ENCODE measurements at places on chromosomes 1 and 21.

GRCh38 chr1:159936273-159936904 is 9.0 kb downstream of the IGSF9 start:
- DNase-seq: peak; percentile 15

- DNase-seq: no peak
Measured at GRCh38 chr1:78919150-78919549, 87.4 kb downstream of the ADGRL4 start.

GRCh38 chr21:31678478-31678877 is 19.0 kb downstream of the SOD1 start:
- DNase-seq: no peak

DNA sequence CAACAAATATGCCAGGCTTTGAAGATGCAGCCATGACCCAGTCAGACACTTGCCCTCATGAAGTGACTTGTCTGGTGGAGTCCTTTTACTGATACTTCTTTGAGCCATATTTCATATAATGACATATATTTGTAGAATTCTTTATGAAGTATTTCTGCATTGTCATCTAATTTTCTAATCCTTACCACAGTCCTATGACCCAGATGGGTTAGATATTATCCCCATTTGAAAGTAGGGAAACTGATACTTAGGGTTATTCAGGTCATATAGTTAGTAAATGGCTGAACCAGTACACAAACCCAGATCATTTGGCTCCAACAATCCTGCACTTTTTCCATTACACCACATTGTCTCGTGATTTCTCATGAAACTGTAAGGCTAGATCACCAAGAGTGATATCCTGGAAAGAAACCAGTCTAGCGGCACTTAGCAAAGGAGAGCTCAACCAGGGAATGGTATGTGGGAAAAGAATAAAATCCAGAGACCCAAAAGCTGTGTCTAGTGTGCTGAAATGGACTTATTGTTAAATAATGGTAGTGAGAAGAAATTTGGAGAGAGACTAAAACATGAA is 49.6 kb downstream of the ZFYVE9 start:
- no peak for DNase-seq

DNA sequence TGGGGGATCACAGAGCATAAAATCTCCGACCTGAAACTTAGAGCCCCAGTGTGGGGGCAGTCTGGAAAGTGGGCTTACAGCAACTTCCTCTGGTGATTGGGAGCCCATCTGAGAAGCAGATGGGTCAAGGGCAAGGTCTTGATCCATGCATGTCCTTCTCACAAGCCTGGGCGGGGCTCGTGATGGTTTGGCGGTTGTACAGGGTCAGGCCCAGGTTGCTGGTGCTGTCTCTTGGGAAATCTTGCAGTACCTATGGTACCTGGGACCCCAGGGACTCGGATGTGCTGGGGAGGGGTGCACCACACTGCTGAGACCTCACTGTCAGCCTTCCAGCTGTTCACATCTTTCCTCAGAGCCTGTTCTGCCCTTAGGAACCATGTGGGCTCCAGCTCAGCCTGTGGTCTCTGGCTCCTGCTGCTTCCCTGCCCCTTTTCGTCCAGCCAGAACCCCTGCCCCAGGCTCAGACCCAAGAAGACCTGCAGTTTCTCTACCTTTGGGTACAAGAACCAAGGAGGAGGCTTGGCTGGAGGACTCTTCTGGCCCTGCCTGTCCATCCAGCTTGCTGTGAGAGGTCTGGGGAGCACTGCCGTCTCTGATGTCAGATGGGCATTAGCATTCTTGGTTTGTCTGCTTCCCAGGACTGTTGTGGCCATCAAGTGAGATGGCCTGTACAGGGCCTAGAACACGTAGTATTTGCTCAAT is 24.5 kb downstream of the WNT4 start:
- no peak for DNase-seq

- no peak for DNase-seq
Measured at GRCh38 chr1:111553196-111553595, 49.8 kb upstream of the ADORA3 start.

DNA sequence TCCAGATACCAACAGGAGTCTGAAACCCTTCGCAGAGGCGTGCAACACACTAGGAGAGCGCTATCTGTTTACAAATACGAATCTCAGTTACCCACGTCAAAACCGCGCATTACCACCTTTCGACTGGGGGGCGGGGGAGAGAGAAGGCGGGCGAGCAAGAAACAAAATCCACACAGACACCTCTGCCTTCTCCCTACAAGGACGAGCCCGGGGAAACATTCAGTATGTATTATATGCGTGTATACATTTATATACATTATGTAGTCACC is 722 bp downstream of the TUT4 start:
- peak; percentile 63 for DNase-seq

GRCh38 chr1:117537291-117537920 is 68.4 kb upstream of the TENT5C start:
- no peak for DNase-seq

GRCh38 chr1:199857108-199857507 is 170.4 kb upstream of the NR5A2 start:
- DNase-seq: no peak

DNA sequence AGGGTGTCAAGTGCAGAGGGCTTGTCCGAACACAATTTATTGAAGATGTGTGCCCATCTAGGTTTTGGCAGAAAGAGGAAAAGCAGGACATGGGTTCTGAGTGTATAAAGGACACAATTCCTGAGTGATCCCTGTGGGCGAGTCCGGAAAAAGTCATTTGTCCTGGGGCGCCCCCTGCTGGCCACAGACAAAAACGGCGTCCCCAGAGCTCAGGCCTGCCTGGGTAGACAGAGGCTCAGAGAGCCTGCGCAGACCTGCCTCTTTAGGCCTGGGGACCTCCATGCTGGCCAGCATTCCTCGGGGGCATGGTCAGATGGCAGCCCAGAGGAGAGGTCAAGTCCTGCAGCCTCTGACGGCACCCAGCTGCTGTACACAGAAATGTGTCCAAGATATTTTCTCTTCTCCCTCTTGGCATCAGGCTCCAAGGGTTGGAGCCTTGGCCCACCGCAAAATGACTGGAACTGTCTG is 65.5 kb upstream of the LRP8 start:
- DNase-seq: peak; percentile 28

DNA sequence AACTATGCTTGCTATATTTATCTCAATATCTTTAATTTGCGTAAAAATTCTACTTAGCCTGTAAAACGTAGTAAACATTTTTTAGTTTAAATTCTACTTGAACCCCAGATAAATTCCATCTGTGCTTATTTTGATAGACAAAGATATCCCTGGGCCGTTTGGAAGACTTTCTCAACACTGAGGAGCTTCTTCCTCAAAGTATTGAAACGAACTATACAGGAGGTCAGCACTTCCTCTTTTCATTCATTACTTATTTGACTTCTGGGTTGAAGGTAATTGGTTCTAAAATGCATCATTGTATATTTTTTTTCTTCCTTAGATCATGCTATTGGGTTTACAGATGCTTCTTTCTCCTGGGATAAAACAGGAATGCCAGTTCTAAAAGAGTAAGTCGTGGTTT is 74.7 kb downstream of the HSPA13 start:
- no peak for DNase-seq

GRCh38 chr1:109776206-109776835 is 12.6 kb upstream of the EPS8L3 start:
- DNase-seq: no peak

DNA sequence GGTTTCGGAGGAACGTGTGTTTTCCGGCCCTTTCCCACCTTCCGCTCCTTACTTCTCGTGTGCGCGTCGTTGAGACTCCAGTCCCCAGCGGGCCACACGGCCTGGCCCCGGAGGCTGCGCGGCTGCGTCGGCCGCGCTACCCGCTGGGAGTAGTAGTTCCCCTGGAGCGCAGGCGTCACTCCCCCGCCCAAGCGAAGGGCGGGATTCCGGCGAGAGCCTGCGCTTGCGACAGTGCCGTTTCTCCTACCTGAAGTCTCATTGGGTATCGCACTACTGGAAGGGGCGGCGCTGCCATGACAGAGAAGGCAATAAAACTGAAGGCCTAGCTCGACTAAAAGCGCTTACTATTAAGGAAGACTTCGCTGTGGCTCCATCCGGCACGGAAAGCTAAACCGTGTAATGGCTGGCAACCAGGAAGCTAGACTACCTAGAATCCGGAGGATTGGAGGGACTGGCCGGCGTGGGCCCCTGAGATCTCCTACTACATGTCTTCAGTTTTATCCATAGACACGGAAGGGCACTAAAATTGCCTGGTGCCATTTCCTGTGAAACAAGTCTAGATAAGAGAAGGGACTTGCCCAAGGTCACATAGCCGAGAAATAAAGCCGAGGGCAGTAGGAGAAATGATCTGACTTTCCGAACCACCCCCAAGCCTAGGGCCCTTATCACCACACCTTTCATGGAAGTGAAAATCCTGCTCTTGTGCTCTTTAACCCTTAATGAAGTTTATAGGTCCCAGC is 797 bp upstream of the TMEM69 start:
- DNase-seq: peak; percentile 97

DNA sequence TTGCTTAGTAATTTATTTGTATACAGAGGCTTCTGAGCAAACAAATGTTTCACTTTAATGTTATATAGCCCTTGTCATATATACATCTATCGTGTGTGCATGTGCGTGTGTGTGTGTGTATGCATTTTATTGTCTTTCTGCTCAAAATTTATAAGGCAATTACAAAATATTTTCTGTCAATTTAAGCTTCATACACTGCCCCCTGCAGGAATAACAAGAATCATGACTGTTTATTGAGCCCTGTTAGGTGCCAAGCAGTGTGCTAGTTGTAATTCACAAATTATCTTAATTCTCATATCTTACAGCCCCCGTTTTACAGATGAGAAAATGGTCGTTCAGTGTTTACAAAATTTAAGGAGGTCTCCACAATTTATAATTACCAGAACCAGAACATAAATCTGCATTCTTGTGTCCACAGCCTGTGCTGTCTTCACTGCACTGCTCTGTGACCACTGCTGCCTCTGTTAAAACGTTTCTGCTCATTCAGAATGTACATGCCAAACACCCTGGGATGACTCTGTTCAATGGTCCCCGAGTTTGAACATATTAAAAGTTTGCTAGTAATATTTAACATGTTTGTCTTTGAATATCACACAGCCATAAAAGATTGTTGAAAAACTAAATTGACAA is 181.3 kb downstream of the ATP6V1G3 start:
- no peak for DNase-seq

DNA sequence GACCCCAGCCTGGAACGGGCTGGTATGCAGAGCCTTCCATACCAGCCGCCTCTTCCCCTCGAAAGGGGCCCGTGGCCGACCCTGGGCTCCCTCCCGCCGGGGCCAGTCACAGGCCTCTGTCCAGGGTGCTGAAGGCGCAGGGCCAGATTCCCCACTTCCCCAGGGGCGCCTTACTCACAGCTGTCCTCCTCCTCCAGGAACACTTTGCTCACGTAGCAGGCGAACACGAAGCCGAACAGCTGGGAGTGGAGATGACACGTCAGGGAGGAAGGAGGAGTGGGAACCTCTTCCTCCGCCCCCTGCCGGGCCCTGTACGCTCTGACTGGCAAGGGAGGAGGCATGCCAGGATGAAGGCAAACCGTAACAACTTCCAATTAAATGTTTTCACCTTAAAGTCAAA is 57.3 kb downstream of the NKAIN1 start:
- no peak for DNase-seq

- peak; percentile 86 for DNase-seq
Measured at GRCh38 chr1:32500387-32501209, 35.7 kb downstream of the ZBTB8B start.

DNA sequence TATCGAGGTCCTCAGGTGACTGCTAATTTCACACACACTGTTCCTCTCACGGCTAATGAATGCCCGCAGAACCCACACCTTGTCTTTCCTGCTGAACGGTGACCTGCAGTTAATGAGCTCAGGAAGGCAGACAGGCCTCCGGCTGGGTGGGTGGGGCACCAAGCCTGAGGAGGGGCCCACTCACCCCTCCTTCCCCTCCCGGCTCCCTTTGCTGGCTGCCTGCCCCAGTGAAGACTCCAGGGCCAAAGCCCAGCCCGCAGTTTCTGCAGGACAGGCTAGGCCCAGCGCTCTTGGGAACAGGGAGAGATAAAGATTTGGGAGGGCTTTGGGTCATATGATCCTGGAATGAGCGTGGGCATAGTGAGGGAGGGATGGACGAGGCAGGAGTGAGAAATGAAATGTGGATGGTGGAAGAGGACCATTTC is 26.4 kb downstream of the FOXO6 start:
- DNase-seq: peak; percentile 70

DNA sequence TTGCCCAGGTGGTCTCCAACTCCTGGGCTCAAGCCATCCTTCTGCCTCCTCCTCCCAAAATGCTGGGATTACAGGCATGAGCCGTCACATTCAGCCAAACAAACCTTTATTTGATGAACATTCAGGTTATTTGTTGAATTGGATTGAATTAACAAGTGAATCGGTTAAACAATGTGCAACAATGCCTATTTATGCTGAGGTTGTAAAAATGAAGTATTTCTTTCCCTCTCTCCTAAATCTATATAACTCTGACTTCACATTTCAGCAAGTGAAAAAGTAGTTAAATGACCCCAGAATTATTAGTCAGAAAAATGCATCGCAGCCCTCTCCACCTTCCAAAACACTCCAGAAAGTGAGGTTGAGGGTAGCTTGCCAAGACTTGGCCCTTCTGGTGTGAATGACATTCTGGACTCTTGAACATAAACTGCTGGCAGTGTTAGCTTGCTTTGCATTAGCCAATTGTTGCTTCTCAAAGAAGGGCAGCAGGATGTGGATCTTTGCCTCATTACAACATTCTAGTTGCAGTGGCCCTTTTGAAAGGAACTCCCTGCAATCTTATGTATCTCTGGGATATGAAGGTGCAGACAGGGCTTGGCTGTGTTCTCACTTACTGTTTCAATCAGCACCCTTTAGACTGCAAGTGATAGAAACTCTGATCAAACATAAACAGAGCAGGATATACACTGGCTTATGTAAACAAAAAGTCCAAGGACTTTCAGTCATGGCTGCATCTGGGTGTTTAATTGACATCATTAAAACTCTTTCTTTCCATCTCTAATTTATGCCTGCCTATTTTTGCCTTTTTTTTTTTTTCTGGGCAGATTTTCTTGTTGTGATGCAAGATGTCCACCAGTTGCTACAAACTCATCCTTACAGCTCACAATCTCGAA is 22.4 kb downstream of the EDN2 start:
- no peak for DNase-seq

GRCh38 chr1:27886353-27886679 is 14.0 kb downstream of the THEMIS2 start:
- no peak for DNase-seq

GRCh38 chr1:206456577-206457370 is 13.5 kb upstream of the IKBKE start:
- DNase-seq: no peak

- DNase-seq: no peak
Measured at GRCh38 chr21:33441489-33442477, 38.0 kb downstream of the TMEM50B start.

- DNase-seq: no peak
Measured at GRCh38 chr21:38054334-38054733, 138.1 kb upstream of the KCNJ6 start.

DNA sequence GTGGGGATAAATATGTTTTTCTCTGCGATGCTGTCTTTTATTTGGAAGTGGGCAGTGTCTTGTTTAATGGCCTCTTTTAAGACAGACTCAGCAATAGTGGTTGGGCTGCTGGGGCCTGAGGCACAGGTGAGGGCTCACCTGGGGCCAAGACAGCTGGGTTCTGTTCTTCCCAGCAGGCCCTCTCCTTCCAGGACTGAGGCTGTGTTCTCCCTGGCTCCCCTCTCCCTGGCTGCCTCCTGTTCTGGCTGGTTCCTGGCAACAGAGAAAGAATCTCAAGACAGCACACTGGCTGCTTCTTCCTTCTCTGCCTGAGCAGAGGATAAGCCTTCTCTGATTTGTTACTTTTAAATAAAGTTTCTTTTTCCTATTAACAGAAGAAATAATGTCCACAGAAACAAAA is 7.4 kb upstream of the GRHL3 start:
- DNase-seq: no peak
